ENCODE measurements at places on chromosomes 2 and 18.

DNA sequence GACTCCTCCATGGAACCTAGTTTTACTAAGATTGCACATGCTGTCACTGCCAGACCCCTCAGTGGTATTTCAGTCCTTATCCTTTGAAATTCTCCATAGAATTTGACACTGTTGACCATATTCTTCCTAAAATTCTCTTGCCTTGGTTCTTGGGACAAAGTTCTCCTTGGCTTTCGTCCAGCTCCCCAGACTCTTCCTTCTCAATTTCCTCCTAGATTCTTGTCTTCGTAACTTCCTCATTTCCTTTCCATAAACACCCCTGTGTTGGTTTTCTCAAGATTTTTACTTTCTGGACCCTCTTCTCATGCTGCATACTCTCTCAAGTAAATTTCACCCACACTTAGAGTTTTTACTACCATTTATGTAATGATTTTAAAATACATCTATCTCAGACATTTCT lies 96.6 kb upstream of the TWSG1 start:
- no peak for DNase-seq

DNA sequence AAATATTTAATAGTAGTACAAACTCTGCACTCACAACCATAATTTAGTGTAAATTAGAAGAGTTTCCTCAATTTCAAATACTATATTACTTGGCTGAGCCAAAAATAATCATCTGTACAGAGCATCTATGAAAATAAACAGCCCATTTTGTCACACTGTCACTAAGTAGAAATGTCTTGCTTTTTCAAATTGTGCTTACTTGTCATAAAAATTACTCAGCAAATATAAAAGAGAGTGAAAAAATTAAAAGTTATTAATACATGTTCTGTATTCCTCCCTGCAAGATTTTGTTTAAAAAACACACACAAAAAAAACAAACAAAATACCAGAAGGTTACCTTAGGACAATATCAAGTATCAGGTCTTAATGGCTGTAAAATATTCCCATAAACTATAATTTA lies 155.7 kb downstream of the DLGAP1 start:
- DNase-seq = no peak

GRCh38 chr18:22165603-22166068 lies 3.8 kb upstream of the GATA6 start:
- no peak for DNase-seq

GRCh38 chr2:225131898-225132297 lies 89.6 kb upstream of the DOCK10 start:
- DNase-seq = no peak

GRCh38 chr2:149061133-149061745 lies 22.7 kb downstream of the LYPD6B start:
- DNase-seq = no peak

DNA sequence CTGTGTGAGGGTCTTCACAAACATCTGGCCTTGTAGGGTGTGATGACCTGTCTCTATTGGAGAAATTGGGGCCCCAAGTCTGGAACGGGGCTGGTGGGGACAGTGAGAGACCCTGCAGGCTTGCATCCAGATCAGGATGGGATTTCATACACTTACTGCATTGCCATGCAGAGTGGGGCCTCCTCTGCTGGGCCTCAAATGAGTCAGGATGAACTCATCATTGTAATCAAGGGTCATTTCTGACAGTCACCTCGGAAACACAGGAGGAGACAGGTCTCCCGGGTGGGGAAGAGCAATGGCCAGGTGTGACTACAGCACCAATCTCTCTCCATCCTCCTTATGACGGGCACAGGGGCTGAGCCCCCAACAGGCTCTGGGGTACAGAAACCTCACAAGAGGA lies 48.1 kb upstream of the GALR1 start:
- DNase-seq = no peak

GRCh38 chr2:38546064-38546463 lies 56.7 kb downstream of the HNRNPLL start:
- DNase-seq = no peak

DNA sequence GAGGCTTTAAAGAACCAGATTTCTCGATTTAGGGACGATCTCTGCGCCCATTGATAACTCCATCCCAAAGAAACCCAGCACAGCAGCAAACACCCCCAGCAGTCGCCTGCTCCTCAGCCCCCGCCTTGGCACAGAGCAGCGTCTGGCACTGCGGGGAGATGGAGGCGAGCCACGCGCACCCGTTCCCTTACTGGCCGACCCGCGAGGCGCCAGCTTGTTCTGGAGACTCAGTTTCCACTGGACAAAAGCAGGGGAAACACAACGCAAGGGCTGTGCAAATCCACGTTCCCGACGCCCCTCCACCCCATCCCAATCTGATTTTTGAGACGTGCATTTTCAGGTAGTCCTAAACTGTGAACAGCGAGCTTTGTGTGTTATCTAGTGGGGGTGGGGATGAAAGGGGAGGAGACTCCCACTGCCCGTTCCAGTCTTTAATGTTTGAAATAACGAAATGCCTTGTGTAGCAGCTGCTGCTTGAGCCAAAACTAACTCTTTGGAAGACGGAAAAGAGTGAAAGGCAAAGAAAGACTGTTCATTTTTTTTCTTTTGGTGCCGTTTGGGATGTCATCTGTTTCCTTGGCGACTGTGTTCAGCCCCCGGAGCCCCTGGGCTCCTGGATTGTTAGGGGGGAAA lies 143.2 kb downstream of the MEIS1 start:
- no peak for DNase-seq
